ENCODE measurements at places on chromosomes 12 and 14.

- DNase-seq, result peak; percentile 82
Observed at GRCh38 chr12:53180931-53181645, 363 bp upstream of the CSAD start.

- DNase-seq, result no peak
Observed at GRCh38 chr12:66047411-66048021, 83.0 kb downstream of the LLPH start.

DNA sequence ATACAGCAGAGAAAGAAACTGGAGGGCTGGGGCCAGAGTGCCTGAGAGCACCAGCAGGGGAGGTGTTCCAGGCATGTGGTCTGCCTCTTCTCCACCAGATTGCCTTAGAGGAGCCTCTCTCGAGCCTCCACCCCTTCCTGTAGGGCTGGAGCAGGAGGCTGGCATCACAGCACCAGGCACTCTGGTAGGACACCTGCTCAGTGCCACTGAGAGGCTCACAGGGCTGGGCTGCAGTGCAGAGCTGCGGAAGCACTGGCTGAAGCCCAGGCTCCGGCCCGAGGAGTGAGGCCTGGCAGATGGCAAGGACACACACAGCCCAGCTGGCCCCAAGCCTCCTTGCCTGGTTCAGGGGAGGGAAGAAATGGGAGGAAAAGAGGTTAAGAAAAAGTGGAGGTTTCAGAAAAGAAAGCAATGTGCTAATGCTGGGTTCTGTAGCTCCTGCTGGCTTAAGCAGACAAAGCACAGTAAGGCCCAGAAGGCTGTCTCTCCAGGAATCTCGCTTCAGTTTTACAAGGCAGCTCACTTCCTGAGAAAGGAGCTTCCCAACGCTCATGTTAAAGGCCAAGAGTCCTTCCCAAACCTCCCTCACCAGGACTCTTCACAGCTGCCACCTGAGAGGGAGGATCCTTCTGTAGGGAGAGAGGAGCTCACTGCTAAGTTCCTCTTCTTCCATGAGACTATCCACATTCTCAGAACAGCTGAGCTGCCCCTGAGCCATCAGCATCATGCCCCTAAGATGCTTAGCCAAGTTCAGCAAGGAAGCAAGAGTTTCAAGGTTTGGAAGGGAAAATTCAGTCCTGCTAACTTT is 23.8 kb downstream of the SPTB start:
- no peak for DNase-seq

DNA sequence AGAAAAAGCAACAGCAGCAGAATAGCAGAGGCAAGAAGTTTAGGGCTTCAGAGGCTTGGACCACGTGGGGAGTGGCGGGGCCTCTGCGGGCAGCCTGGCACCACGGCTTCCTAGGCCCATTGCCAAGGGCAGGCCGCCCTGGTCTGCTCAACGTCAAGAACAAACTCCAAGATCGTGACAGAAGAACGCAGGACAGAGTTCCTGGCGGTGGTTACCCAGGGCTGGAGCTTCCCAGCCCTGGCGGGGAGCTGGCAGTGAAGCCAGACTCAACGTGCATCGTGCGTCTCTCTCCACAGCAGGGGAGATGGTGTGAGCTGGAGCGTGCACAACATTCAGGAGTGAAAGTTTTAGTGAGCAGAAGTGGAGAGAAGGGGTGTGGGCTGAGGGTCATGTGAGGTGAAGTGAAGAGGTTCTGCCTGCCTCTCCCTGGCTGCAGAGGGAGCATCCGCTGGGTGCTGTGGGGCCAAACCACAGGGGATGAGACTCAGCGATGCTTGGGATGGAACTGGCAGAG is 13.9 kb upstream of the CACNA2D4 start:
- DNase-seq, result peak; percentile 38

DNA sequence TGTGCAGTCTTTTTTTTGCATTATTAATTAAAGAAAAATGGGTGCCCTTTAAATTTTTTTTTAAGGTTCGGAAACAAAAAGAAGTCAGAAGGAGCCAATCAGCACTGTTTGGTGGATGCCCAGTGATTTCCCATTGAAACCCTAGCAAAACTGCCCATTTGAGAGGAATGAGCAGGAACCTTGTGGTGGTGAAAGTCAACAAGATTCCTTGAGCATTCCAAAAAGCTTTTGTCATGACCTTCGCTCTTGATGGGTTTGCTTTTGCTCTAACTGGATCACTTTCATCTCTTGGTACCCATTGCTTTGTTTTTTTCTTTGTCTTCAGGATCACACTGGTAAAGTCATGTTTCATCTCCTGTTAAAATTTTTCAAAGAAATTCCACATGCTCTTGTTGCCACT is 54.1 kb downstream of the ADIPOR2 start:
- no peak for DNase-seq

GRCh38 chr12:109523071-109523470 is 45.6 kb downstream of the UBE3B start:
- no peak for DNase-seq

DNA sequence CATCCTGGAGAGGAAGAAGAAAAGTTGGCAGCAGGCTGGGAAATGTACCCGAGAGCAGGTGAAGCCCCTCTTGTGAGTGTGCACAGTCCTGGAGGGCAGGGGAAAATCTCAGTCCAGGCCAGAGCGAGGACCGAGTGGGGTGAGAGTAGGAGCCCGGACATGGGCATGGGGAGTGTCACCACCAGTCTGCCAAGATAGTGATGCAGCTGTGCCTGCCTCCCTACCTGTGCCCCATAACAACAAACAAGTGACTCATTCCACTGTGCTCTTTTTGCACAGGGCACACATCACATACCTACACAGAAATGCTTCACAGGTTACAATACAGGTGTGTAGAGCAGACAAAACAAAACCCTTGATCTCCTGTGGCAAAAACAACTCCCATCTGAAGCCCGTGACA is 205.9 kb upstream of the PELI2 start:
- DNase-seq, result no peak

DNA sequence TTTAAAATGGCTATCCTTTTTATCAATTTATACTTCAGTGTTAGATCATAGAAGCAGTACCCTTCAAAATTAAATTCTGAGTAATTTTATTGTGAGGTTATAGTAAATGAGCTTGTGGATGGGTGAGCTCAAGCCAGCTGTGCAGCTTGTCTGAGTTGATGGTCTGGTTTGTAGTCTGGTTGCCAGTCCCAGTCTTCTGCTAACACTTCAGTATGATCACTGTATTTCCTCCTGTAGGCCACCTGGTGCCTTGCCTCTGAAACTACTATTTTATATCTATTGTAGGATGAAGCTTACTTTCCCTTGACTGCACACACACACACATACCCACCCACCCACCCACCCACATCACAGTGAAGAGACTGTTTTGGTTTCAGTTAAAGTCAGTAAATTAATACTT is 496.4 kb downstream of the PCNX1 start:
- DNase-seq, result no peak

DNA sequence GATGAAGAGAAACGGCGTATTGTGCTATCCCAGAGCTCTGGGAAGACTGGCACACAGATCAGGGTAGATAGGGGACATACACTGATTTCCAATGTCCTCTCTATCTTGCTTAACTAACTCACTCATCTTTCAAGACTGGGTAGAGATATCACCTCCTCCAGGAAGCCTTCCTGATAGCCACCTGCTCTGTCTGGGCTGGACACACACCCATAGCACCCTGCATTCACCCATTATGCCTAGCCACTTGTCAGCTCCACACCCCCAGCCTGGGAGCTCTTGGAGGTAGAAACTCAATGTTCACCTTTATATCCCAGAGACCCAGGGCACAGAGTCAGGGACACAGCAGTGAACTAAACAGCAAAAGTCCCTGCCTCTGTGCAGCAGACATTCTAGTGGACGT is 52.0 kb downstream of the ACTN1 start:
- DNase-seq, result no peak

- no peak for DNase-seq
Observed at GRCh38 chr12:19709889-19710288, 270.6 kb downstream of the AEBP2 start.

- no peak for DNase-seq
Observed at GRCh38 chr12:52434760-52435530, 774 bp upstream of the KRT75 start.

DNA sequence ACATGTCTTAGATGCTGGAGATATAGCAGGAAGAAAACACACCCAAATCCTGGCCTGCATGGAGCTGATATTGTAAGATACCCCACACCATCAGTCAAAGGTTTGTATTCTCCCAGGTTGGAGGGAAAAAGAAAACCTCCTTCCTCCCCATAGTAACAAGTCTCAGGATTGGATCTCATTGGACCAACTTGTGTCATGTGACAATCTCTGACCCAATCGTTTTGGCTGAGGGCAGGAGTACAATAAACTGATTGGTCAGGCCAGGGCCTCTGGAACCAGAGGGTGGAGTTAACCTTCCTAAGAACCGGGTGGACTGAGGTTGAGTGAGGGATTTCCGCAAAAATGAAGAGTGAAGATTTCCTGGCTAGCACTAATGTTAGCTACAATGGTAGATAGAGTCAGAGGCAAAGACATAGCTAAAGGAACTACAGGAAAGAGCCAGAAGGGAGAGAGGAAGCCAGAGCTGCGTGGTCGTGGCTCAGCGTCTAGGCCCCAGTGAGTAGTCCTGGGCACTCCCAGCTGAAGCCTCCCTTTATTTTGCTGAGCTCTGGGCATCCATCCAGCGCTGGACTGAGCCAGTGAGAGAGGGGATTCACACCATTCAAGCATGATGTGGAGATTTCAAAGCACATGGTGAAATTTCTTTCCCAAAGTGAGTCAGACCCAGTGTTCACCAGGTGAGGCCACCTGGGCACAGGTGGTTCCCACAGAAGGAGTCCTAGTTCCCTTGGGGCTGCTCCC is 219.9 kb downstream of the AACS start:
- DNase-seq, result no peak

DNA sequence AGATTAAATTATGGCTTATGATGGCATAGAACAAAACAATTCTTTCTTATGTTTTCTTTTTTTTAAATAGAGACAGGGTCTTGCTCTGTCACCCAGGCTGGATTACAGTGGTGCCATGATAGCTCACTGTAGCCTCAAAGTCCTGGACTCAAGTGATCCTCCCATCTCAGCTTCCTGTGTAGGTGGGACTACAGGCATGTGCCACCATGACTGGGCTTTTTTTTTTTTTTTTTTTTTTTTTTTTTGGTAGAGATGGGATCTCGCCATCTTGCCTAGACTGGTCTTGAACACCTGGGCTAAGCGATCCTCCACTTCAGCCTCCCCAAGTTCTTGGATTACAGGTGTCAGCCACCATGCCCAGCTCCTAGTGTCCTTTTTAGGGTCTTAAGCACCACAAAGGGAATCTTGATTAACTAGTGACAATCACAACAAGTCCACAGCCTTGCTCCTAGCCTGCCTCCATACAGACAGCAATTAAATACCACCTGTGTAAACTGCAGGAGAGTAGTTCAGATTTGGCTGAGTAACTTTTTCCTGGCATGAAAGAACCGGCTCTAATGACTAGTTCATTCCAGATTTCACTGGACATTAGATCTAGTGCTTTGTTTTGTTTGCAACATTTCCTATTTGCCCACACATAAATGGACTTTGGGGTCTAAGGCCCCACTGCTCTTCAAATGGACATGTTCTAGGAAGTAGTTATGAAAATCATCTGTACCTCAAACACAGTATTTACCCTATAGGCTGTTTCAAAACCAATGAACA is 61.6 kb downstream of the SH2B3 start:
- DNase-seq, result no peak

- no peak for DNase-seq
Observed at GRCh38 chr12:6996040-6996441, 22.2 kb downstream of the LPCAT3 start.
